ENCODE measurements at places on chromosomes 2 and 18.

DNA sequence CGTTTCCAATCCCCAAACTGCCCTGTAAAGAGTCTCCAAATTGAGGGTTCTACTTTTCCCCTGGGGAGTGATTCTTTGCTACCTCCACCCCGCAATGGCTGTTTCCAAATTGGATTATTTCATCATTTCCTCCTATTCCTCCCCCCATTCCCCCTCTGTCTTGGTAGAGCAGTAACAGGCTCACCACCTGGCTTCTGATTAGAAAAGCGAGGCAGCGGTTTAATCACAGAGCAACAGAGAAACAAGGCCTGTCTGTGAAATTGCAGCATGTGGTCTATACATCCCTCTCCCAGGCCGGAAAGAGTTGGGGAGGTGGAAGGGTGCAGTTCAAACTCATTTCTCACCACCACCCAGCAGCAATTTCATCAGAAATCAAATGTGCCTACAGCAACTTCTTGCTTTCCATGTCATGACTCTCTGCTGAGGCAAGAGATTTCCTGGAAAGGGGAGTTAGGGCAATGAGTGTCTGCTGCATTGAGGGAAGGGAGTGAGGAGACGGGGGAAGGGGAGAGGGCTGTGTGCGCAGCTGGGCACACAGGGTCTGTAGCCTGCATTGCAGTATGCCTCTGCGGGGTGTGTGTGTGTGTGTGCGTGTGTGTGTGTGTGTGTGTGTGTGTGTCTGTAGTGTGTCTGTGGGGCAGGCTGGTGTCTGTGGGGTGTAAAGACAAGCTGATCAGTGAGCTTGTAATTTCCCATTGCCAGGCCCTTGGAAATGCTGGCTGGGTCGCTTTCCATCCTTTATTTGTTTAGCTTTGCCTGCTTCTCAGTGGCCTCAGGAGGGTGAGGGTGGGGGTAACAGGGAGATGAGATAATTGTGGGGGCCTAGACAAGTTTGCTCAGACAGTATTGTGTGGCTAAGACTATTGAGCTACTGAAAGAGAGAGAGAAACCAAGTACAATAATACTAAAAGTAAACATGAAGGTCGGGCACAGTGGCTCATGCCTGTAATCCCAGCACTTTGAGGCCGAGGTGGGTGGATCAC lies 13.5 kb upstream of the IGFBP2 start:
- DNase-seq = peak; percentile 81

GRCh38 chr2:68319398-68320117 lies at the start of gene CNRIP1:
Gene CNRIP1 (minus strand): TSS chr2:68319949. CDS start chr2:68319400, 549 bp downstream.
- DNase-seq = peak; percentile 53

DNA sequence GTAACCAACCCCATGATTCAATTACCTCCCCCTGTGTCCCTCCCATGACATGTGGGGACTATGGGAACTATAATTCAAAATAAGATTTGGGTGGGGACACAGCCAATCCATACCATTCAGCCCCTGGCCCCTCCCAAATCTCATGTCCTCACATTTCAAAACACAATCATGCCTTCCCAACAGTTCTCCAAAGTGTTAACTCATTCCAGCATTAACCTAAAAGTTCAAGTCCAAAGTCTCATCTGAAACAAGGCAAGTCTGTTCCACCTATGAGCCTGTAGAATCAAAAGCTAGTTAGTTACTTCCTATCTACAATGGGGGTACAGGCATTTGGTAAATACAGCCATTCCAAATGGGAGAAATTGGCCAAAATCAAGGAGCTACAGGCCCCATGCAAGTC lies 32.0 kb upstream of the CCDC141 start:
- DNase-seq = no peak

GRCh38 chr2:233422649-233423551 lies 68.6 kb downstream of the DGKD start:
- DNase-seq = no peak

GRCh38 chr2:232336241-232336736 lies 42.3 kb upstream of the ALPP start:
- DNase-seq = no peak

- DNase-seq = no peak
Measured at GRCh38 chr2:33602201-33602830, 3.2 kb upstream of the FAM98A start.

GRCh38 chr2:236840215-236840614 lies 245.5 kb upstream of the COPS8 start:
- no peak for DNase-seq

GRCh38 chr2:160252278-160252887 lies 52.3 kb upstream of the ITGB6 start:
- DNase-seq = peak; percentile 81

DNA sequence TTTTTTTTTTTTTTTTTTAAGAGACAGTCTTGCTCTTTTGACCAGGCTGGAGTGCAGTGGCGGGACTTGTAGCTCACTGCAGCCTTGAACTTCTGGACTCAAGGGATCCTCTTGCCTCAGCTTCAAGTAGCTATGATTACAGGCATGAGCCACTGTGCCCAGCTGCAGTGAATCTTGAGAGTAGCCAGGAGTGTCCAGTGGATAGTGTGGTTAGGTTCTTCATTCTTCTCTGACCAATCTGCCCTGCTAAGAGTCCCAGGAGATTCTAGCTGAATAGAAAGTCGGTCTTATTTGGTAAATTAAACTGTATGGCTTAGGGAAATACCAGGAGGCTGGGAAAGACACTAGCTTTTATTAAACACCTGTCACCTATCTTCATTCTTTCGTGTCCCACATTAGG lies 15.3 kb downstream of the USP39 start:
- DNase-seq = no peak

DNA sequence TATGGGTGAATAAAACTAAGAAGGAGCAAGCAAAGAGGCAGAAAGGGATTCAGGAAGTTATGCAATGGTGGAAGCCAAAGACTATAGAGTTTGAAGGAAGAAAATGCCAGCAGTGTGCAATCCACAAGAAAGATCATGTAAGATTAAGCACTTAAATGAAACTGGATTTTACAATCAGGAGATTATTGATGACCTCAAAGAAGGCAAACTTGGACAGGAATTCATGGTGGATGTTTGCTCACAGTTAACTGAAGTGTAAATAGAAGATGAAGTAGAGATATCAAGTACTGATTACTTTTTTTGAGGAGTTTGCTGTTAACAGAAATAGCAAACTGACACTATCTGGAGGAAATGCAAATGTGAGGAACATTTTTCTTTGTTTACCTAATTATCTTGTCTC lies 308.9 kb downstream of the RND3 start:
- DNase-seq = no peak

- no peak for DNase-seq
Measured at GRCh38 chr2:233352141-233352842, 2.0 kb upstream of the DGKD start.

- no peak for DNase-seq
Measured at GRCh38 chr2:81675641-81676040, 1371.1 kb upstream of the LRRTM1 start.

- no peak for DNase-seq
Measured at GRCh38 chr2:208541989-208542464, 135.4 kb downstream of the PTH2R start.

- no peak for DNase-seq
Measured at GRCh38 chr18:45783097-45784075, 42.1 kb upstream of the SIGLEC15 start.

GRCh38 chr2:17581831-17582230 lies 41.3 kb downstream of the VSNL1 start:
- DNase-seq = peak; percentile 61

GRCh38 chr2:172456002-172456401 lies 28.6 kb downstream of the ITGA6 start:
- no peak for DNase-seq

GRCh38 chr18:61428266-61428665 lies 95.0 kb downstream of the CDH20 start:
- no peak for DNase-seq

DNA sequence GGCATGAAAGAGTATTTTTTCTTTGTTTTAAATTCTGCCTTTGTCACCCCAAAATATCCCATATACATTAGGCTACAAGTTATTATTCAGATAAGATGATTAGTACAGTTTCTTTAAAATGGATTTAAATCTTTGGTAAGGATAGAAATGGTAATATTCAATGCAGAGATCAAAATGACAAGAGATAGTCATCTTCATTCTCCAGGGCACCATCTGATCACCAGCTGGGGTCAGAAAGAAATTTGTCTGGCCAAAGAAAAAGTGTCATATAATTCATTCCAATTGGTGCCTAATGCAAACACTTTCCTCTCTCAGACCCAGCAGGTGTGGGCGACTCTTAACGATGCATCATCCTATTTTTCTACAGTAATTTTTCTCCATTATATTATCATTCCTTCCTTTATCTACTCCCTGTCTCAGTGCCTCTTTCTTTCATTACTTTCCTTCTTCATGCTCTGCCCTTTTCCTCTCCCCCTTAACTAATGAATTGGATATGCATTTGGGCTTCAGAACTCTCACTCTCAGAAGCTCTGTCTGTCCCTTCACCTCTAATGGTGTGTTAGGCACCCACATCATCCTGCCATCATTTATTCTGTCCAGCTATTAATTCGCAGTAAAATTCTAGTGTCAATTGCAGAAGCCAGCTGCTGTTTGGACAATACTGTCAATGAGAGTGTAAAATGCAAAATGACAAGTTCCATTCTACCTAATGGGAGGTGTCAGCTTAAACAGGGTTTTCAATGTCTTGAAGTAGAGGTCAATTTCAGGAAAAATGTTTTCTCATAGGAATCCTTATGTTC lies 570.5 kb downstream of the TDRD15 start:
- no peak for DNase-seq

- DNase-seq = no peak
Measured at GRCh38 chr2:11022064-11022463, 110.3 kb downstream of the KCNF1 start.

DNA sequence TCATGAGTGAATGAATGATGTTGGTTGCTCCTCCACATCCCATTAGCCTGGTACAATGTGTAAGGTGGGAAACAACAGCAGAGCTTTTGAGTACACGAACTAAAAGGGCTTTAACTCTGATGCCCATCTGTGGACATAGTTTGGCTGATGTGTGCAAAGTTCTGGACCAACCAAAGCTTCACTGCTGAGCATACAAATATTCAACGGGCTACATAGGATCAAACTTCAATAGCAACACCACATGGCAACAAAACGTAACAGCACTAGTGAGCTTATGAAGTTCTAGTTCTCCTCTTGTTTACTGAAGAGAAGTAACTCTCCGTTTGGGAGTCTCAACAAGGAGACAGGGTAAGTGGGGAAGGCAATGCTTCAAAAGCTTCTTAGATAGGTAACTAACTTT lies 20.4 kb downstream of the STAM2 start:
- DNase-seq = no peak

DNA sequence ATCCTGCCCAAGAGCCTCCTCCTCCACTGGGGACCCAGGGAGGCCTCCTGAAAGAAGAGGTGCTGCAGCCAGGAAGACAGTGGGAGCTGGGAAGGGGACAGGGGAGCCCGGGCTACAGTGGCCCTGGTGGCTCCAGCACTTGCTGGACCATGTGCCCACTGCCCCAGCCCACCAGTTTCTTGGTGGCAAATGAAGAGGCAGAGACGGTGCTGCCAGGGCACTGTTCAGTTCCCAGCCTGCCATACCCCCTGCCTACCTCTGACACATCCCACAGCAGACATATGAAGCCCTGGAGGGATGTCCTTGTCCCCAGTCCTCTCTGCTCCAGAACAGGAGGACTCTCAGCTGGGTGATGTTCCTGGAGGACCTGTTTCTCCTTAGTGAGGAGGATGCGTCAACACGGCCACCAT lies 3.7 kb downstream of the RAMP1 start:
- no peak for DNase-seq

DNA sequence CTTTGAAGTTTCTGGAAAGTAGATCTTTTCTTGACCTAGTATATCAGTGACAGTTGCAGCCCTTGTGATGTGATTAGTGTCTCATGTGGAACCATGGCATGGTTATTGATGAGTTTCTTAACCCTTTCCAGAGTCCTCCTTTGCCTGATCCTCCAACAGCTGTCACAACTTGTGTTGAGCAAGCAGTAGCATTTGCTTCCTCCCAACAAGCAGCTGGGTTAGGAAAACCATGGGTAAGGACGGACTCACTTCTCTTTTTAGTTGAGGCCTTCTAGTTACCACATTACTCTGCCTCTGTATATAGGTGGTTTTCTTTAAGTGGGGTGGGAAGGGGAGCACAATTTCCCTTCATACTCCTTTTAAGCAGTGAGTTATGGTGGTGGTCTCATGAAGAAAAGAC lies 96.3 kb downstream of the XRCC5 start:
- DNase-seq = peak; percentile 78

DNA sequence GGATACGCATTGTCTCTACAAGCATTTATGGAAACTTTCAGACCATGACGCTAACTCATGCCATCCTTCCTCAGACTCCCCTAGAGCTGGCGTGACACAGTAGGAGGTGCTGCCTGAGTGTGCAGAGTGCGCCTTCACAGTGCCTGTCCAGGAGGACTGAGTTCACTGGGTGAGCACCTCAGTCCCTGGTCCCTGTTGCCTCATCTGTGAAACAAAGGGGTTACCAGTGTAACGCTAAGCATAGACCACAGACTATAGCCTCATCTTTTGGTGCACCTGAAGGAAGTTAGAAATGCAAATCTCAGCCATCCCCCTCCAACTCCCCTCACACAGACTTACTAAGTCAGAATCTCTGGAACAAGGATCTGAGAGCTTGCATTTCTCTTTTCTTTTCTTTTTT lies 142.8 kb downstream of the TMEM17 start:
- DNase-seq = no peak

DNA sequence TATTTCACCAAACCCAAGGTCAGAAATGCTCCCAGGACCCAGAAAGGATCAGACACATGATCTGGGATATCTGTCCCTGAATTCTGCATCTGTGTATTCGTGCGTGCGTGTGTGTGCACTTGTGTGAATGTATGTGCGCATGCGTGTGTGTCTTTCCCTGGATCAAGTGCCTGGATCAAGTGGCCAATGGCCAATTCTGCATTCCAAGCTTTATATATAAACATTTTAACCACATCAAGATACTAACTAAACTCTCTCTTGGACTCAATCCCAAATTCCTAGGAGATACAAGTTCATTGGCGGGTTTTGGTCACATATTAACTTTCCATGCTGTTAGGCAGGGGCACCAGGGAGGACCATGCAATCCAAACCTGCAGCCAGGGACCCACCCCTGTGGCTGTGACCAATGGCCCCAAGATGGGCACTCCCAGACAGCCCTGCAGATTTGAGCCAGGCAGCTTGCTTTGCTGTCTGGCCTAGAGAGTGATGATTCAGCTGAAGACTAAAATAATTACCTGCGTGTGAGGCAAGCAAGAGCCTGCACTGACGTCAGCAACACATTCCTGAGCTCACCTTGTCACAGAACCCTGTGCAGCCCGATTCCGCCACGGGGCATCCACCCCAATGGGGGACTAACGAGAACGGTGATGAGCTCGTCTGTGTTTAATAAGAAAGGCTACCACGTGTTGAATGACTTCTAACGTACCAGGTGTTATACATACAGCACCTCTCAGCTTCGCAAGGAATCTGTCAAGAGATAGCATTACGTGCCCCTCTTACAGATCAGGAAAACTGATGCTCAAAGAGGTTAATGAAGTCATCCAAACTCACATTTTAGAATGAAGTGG lies 45.3 kb upstream of the ROCK2 start:
- DNase-seq = no peak
